Fibroblast of the conjunctiva (primary cell): ENCODE measurements at places on chromosomes 2 and 18.
A peak's percentile ranks its signal among the peaks of the same experiment; 100 is the strongest.

DNA sequence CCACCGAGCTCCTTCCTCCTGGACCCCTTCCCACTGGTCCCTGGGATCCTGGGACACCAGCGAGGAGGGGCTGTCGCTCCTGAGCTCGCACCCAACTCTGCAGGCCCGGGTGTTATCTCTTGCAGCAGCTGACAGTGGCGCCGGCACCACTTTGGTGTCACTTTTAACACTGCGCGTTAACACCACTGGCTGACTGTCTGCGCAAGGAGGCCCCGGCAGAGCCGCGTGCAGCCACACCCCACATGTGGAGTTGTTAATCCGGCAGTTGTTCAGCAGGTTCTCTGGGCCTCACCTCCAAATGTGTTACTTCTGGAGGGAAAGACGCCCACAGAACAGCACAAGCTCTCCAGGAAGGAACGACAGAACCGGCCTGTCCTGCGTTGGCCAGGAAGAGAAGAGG, 155.0 kb upstream of the GLI2 start:
- no peak for DNase-seq

GRCh38 chr18:23235860-23236259, 100.6 kb downstream of the CABLES1 start:
- DNase-seq, result no peak

DNA sequence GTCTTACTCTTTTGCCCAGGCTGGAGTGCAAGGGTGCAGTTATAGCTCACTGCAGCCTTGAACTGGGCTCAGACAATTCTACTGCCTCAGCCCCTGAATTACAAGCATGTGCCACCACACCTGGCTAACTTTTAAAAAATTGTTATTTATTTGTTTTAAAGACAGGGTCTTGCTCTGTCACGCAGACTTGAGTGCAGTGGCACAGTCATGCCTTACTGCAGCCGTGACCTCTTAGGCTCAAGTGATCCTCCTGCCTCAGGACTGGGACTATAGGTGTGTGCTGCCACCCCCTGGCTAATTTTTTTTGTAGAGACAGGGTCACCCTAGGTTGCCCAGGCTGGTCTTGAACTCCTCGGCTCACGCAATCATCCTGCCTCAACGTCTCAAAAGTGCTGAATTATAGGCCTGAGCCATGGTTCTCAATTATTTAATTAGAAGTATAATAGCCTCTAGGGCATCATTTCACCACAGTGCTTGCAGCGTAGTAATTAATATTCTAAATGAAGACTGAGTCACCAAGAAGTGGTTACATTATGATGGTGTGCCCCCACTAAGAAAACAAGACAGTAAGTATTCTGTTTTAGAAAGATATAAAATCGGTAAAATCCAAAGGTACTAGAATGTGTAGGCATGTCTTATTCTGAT, 69.6 kb downstream of the EML4 start:
- no peak for DNase-seq

DNA sequence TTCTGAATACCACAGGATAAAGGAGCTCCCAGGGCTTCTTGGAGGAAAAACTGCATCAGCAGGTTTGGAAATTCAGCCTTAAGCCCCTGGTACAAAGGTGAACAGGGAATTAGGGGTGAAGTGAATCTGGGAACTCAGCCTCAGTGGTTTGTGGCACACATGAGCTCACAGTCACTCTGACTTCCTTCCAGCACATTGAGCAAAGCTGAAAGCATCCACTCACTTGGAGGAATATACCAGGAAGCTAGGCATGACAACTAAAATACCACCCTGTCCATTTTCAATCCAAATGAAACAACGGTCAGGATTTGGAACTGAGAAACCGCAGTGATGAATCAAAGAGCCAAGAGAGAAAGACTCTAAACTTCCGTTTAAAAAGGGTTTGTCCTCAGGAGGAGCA, 216.1 kb downstream of the ICOS start:
- DNase-seq, result no peak

DNA sequence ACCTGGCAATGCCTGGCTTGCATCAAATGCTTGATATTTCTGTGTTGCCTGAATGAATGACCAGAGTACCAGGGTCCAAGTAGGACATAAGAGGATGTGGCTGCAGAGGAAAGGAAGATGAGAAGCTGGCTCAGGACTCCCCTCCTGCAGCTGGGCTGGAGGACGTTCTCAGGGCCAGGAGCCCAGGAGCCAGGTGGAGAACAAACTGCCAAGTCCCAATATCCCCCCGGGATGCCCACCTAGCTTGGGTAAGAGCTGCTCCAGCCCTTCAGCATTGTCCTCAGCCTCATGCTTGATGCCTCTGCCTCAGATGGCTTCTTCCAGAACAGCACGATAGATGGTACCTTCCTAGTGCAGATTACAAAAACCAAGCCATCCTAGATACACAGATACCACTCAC, 8.6 kb upstream of the ATP6V1B1 start:
- DNase-seq, result no peak

- no peak for DNase-seq
Observed at GRCh38 chr18:62327977-62328376, 2.9 kb downstream of the TNFRSF11A start.

DNA sequence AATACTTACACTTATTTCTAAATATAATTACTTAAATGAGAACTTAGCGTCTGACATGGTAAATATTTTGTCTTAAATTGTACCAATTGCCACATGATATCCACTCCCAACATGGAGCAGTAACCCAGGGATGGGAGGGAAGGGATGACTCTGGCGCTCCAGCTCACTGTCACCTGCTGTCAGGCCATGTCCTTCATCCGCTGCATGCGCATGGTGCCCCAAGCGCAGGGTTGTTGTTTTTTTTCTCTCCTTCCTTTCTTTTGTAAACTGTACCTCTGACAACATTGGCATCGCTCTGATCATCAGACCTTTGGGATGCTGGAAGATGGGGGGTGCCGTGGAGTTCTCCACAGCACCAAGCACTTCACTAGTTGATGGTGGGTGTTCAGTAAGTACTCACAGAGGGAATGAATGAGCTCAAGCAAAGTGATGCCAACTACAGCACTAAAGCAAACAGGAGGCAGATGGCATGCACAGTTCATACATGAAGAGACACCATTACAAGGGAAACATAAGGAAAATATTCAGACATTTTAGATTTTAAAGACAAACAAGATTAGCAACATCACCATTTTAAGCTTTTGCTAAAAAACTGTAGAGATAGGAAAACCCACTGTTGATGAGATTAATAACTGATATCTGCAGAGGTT, 247.8 kb downstream of the GBX2 start:
- DNase-seq, result no peak

DNA sequence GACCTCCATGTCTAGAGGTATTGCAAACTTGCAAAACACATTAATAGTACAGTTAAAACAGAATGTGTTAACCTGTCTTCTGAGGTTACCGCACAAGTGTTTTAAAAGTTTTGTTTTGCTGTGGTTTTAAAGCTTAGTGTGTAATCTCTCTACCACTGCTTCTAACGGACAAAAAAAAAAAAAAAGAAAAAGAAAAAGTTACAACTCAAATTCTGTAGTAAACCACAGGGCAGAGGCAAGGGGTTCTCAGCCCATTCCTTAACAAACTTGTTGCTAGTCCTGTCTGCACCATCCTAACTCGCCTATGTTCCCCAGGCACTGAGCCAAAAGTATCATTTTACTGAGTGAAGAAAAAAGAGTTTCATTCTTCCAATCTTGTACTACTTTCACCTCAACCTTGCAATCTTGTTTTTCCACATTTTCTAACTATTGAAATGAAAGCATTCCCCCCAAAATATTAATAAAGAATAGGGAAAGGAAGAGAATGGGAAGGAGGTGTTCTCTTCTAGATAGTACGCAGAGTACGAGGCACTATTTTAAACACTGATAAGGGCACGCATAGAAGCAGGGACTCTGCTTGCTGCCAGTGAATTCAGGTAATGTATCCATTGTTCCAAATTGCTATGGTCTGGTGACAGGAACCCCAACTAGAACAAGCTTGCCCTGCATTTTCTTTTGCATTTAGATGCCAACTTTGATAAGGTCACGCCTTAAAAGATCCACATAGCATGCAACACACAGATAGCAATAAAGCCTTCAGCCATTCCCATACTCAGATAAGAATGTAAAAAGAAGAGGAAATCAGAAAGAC, 47.1 kb downstream of the IKZF2 start:
- peak; percentile 31 for DNase-seq

DNA sequence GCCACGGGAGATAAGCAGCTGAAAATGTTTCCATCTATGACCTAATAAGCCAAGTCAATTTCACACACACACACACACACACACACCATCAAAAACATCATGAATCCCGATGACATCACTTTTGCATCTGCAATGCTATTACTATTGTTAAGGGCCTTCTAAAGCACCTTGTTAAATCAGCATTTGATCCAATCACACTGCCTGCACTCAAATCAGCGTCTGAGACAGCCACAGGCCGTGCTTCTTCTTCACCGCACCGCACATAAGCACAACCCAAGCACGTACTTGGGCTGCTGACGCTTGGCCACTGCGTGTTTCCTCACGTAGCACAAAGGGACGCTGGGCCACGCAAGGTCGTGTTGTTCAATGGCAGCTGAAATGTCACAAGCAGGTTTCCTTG, 15.8 kb upstream of the MTCL1 start:
- DNase-seq, result no peak

DNA sequence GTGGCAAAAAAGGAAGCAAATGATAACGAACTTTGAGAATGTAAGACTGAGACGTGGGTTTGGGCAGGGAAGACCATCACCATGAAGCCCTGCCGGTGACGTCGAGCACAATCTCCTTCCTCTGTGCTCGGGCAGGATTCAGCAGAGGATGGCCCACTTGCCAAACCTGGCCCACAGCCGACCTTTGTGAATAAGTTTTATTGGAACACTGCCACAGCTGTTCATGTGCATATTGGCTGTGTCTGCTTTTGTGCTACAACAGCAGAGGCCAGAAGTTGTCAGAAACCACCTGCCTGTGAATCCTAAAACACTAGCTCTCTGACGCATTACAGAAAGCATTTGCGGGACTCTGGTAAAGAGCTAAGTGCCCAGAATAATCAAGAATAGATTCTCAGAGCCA, 223.9 kb downstream of the MYT1L start:
- no peak for DNase-seq

GRCh38 chr2:156023229-156023869, 309.2 kb downstream of the NR4A2 start:
- DNase-seq, result no peak

GRCh38 chr2:143729296-143729814, 600.1 kb downstream of the ARHGAP15 start:
- DNase-seq, result no peak

DNA sequence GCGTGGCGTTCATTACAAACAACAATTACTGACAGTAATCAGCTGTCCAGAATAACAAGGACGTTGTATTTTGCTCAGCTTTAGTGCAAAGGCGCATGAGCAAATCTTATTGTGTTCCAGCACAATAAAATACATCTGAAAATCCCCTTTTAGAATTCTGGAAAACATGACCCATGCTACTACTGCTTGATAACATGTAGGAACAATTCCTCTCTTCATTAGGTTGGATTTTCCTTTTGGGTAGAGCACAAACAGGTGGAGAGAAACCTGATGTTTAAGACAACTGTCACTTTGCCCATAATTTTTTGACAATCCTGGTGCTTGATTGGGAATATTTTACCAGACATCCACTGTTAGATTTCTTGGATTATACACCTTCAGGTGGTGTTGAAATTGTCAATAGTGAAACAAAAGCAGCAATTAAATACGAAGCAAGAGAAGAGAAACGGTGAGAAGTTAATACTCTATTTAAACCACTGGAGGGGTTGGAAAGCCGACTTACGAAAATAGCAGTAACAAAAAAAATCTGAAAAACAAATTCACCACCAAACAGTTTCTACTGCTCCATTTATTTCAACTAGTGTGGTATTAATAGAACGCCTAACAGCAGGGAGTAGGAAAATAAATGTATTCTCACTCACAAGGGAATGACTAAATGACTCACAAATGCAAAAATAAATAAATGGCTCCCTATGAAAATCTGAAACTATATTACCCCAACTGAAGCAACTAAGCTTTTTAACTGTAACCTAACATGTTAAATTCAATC, 102.7 kb downstream of the CPO start:
- DNase-seq, result no peak

GRCh38 chr18:13606604-13607254, 119.6 kb downstream of the FAM210A start:
- DNase-seq, result no peak

DNA sequence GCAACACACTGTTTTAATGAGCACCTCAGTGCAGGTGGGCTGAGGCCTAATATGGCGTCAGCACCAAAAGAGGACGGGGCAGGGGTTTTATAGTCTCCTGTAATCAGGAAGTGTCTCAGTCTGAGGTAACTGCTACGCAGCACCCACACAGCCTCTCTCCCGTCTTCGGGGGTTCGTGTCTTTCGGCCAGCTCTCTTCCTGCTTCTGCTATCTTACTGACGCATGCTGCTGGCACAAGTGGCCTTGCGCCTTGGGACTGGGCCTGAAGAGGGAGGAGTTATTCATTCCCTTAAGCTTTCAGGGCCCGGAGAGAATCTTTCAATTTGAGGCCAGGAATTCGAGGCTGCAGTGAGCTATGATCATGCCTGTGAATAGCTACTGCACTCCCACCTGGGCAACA, 14.5 kb upstream of the PAPOLG start:
- DNase-seq, result no peak

GRCh38 chr2:170679607-170680079, 35.5 kb upstream of the SP5 start:
- DNase-seq, result no peak

GRCh38 chr2:76567478-76567877, 856.8 kb upstream of the GCFC2 start:
- no peak for DNase-seq

DNA sequence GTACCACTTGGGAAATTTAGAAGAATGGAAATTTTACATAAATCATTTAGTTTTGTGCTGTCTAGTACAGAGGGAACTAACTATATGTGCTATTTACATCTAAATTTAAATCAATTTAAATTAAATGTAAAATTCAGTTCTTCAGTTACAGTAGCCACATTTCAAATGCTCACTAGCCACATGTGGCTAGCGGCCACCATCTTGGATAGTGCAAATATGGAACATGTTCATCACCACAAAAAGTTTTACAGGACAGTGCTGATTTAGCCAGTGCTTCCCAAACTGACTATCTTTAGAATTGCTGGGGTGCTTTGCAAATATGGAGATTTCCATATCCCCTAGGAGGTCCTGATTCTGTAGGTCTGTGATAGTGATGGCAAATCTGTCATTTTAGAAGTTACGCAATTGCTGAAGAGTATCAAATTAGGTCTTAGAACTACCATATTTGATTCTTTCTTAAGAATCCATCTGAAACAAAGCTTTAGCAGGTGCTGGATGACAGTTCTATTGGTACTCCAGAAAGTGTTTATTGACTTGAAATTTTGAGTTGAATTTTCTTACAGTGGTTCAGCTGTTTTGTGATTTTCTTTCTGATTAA, 12.8 kb downstream of the EHBP1 start:
- DNase-seq, result no peak

- DNase-seq, result no peak
Observed at GRCh38 chr18:48929941-48930713, 20.6 kb downstream of the SMAD7 start.

GRCh38 chr2:218743068-218743467, 32.4 kb downstream of the TTLL4 start:
- no peak for DNase-seq
